Vein endothelial cell (primary cell): ENCODE measurements at places on chromosomes 12 and 14. TPM values are rescaled to one million over a fixed set of nuclear protein-coding genes. Genes with fewer than 3 reads are reported as not detected.

ANO4 gene
- total RNA-seq, result 0.33 TPM in 1 of 2 replicates, not detected in the other

ZNF384 gene
- total RNA-seq, result 30.2 and 31.4 TPM in 2 replicates

SDSL gene
- 2.0 and 4.2 TPM in 2 replicates for total RNA-seq

RPGRIP1 gene
- not detected in 2 replicates for total RNA-seq

MYO1H gene
- total RNA-seq, result not detected in 2 replicates

KHNYN gene
- 46.6 and 61.7 TPM in 2 replicates for total RNA-seq

HELB gene
- 1.6 and 2.6 TPM in 2 replicates for total RNA-seq

ADAMTS20 gene
- total RNA-seq, result not detected in 2 replicates

RASSF9 gene
- 4.3 and 6.5 TPM in 2 replicates for total RNA-seq

KRT85 gene
- total RNA-seq, result not detected in 2 replicates

MANSC4 gene
- total RNA-seq, result 0.33 TPM in 1 of 2 replicates, not detected in the other

PRIMA1 gene
- total RNA-seq, result not detected in 2 replicates

SDR9C7 gene
- not detected in 2 replicates for total RNA-seq

MEG3 gene
- 10.8 and 11.0 TPM in 2 replicates for total RNA-seq

TRIP11 gene
- total RNA-seq, result 34.6 and 41.2 TPM in 2 replicates

GPR68 gene
- total RNA-seq, result 0.65 and 0.96 TPM in 2 replicates

CCNB1IP1 gene
- total RNA-seq, result 35.0 and 35.9 TPM in 2 replicates

TMEM121 gene
- total RNA-seq, result 5.6 and 6.2 TPM in 2 replicates

C12orf42 gene
- not detected in 2 replicates for total RNA-seq

RAPGEF3 gene
- total RNA-seq, result 43.8 and 45.7 TPM in 2 replicates

BHLHE41 gene
- 0.67 and 2.0 TPM in 2 replicates for total RNA-seq

PPM1H gene
- total RNA-seq, result 2.3 and 4.3 TPM in 2 replicates

PLD4 gene
- total RNA-seq, result under 0.01 TPM in 2 replicates

KCNK10 gene
- total RNA-seq, result not detected in 2 replicates

NXPH4 gene
- 0.19 TPM in 1 of 2 replicates, not detected in the other for total RNA-seq

PLA2G1B gene
- not detected in 2 replicates for total RNA-seq

NKX2-1 gene
- not detected in 2 replicates for total RNA-seq

TMX1 gene
- total RNA-seq, result 51.3 and 62.2 TPM in 2 replicates

PIWIL1 gene
- not detected in 2 replicates for total RNA-seq

HPD gene
- not detected in 2 replicates for total RNA-seq

COL2A1 gene
- total RNA-seq, result under 0.01 TPM in 2 replicates

FLRT2 gene
- 254 and 342 TPM in 2 replicates for total RNA-seq

MANSC1 gene
- total RNA-seq, result 53.2 and 54.5 TPM in 2 replicates

KRT7 gene
- total RNA-seq, result 129 and 1,019 TPM in 2 replicates

GPD1 gene
- total RNA-seq, result under 0.01 TPM in 1 of 2 replicates, not detected in the other

CCDC88C gene
- total RNA-seq, result 39.5 and 40.3 TPM in 2 replicates

LYZ gene
- total RNA-seq, result not detected in 2 replicates

GLS2 gene
- total RNA-seq, result not detected in 2 replicates
